ENCODE measurements at places on chromosomes 7 and 10.

GRCh38 chr10:35540296-35541164 is 64.6 kb upstream of the GJD4 start:
- no peak for DNase-seq

GRCh38 chr10:34433241-34434076 is 381.6 kb downstream of the PARD3 start:
- DNase-seq: peak; percentile 54

DNA sequence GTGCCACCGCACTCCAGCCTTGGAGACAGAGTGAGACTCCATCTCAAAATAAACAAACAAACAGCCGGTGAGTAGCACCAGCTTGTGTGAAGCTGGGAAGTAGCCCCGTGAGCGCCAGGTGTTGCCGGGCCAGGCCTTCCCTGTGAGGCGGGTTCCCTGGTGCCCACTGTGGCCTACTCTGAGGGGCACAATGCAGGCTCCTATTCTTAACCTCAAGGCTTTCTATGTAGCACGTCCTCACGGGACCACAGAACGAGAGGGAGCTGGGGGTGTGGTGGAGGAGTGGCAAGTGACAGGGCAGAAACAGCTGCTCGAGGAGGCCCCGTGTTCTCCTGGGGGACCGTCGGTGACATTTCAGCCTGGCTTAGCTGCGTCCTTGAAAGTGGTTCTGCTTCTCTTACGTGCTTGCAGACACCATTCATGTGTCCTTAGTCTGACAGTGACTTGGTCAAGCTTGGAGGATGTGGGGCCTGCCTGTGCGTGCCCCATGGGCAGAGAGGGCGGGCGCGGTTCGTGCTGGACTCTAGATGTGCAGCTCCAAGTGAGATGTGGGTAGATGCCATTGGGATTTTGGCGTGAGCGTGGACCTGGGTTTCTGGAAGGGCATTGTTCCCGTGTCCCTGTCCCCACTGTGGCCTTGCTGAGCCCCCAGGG is 116.6 kb downstream of the NKX6-2 start:
- no peak for DNase-seq

GRCh38 chr7:30117896-30118295 is 16.9 kb upstream of the MTURN start:
- DNase-seq: no peak

GRCh38 chr10:126670895-126671261 is 385 bp upstream of the C10orf90 start:
- DNase-seq: no peak

- no peak for DNase-seq
These were observed 37.6 kb downstream of the GRM8 start for GRCh38 chr7:127214956-127215718.

GRCh38 chr10:112562809-112563663 is 116.0 kb downstream of the VTI1A start:
- DNase-seq: no peak

DNA sequence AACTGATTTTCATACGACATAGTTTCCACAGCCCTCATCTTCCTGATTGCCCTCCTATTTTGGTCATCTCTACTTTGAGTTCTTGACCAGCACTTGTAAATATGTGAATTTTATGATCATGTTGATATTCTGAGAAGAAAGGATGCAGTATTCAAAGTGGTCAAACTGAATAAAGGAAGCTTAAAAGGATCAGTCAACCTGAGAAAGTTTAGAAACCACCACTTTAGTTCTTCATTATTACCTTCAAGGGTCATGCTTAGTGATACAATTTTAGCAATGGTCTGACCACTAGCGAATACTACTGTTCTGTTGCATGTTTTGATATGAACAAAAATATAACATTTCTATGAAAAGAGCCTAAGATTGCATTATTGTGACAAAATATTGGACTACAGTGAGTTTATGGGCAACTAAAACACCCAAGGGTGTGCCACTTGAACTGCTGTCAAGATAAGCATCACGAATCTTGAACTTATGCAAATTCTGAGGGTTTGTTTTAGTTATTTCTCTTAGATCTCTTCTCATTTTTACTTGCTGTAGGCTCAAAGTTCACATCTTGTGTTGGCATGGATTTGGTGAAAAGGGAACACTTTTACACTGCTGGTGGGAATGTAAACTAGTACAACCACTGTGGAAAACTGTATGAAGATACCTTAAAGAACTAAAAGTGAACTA is 247.7 kb downstream of the IPMK start:
- DNase-seq: no peak

- DNase-seq: no peak
These were observed 26.5 kb upstream of the BET1 start for GRCh38 chr7:94030634-94031033.

- no peak for DNase-seq
These were observed 145.1 kb downstream of the JMJD1C start for GRCh38 chr10:63320683-63321082.

DNA sequence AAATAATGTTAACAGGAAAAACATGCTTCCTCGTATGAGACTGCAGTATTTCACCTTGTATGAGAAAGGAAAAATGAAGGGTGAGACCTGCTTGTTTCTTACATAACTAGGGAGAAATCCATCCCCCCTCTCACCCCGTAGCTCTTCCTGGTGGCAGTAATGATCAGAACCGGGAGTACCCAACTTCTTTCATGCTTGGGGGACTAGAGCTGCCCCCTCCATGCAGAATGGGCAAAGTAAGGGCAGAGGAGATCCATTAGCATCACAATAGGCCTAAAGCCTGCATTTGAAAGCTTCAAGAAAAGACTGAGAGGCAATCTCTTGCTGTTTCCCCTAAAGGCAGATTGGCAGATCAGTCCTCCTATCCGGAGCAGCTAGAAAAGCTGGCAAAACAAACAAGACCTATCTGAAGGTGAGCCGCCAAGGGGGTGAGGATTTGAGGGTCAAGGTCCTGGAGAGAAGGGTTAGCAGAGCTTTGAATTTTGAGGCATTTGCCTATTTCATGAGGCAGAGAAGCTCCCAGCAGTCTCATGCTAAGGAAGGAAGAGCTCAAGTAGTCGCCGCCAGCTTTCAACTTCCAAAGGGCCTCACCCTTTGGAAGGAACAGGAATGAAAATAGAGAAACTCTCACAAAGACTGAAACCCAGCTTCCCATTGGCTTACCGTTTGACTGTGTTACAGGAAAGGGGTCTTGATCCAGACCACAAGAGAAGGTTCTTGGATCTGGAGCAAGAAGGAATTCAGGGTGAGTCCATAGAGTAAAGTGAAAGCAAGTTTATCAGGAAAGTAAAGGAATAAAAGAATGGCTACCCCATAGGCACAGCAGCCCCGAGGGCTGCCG is 36.2 kb downstream of the BAG3 start:
- DNase-seq: no peak

GRCh38 chr7:116806046-116806944 is 56.1 kb upstream of the CAPZA2 start:
- no peak for DNase-seq

GRCh38 chr7:114939484-114940097 is 17.7 kb downstream of the MDFIC start:
- no peak for DNase-seq

DNA sequence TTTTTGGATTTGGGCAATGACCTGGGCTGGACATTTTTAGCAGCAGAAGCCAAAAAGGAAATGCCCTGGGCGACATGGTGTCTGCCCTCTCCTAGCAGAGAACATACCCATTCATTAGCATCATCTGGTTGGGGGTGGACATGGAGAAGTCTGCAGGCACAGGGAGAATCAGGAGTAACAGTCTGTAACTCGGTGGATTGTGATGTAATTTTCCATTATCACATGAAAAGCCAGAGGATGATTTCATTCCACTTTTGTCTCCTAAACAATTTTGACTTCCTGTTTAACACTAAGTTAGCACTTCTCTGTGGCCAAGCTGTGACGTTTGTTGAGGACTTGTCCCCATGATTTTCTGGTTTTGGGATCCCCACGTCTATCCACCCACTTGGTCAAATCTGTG is 153.8 kb upstream of the HABP2 start:
- no peak for DNase-seq

DNA sequence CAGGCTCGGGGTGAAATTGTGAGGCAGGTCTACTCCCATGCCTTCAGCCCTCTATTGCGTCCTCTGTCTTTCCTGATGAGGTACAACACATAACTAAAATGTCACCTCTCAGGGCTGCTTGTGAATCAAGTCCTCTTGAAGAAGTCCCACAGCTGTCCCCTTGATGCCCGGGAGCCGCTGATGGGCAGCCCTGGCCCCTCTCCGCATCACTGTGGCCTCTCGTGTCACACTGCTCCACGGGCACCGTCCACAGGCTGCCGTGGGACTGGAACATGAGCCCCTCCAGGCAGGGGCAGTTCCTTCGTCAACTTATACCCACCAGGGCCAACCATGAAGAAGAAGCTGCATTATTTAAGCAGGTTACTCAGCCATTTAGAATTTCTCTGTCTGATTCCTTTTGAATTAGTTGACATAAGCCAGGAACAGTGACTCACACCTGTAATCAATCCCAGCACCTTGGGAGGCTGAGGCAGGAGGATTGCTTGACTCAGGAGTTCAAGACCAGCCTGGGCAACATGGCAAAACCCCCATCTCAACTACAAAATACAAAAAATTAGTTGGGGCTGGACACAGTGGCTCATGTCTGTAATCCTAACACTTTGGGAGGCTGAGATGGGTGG is 58.5 kb upstream of the UBE3C start:
- DNase-seq: no peak

DNA sequence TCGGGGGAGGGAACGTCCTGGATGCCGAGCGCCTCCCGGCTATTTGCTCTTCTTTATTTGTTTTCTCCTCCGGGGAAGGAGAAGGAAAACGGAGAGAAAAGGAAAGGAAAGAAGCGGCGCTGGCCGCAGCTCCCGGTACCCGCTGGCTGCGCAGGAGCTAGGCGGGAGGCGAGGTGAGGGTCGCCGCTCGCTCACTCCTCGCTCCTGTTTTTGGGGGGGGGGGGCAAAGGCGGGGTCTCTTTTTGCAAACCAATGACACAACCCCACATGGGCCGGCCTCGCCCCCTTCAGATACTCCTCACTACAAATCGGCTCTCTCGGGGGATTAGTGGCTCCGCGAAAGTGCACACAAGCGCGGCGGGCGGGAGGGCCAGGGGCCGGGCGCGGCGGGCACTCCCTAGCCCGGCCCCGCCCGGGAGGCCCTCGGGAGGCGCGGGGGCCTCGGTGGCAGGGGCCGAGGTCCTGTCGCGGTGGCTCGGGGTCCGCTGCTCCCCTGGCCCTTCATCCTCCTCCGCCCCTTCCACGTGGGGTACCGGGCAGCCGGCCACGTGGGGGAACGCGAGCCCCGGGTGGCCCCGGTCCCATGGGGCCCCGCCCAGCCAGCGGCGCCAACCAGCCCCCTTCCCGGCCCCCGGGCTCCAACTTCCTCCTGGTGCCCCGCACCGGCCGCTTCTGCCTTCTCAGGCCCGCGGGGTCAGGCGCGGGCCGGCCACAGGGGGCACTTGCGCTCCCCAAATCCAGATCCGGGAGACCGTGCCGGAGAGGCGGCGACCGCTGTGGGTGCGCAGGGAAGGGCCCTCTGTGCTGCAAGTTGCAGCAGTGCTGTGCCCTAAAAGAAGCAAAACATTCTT is 718 bp upstream of the CTBP2 start:
- peak; percentile 89 for DNase-seq

- DNase-seq: peak; percentile 29
These were observed 7.9 kb downstream of the HSPB1 start for GRCh38 chr7:76310102-76310957.

- no peak for DNase-seq
These were observed 7.9 kb upstream of the SEPTIN7 start for GRCh38 chr7:35792873-35793489.

- no peak for DNase-seq
These were observed 85.9 kb downstream of the ELFN1 start for GRCh38 chr7:1755783-1756625.

DNA sequence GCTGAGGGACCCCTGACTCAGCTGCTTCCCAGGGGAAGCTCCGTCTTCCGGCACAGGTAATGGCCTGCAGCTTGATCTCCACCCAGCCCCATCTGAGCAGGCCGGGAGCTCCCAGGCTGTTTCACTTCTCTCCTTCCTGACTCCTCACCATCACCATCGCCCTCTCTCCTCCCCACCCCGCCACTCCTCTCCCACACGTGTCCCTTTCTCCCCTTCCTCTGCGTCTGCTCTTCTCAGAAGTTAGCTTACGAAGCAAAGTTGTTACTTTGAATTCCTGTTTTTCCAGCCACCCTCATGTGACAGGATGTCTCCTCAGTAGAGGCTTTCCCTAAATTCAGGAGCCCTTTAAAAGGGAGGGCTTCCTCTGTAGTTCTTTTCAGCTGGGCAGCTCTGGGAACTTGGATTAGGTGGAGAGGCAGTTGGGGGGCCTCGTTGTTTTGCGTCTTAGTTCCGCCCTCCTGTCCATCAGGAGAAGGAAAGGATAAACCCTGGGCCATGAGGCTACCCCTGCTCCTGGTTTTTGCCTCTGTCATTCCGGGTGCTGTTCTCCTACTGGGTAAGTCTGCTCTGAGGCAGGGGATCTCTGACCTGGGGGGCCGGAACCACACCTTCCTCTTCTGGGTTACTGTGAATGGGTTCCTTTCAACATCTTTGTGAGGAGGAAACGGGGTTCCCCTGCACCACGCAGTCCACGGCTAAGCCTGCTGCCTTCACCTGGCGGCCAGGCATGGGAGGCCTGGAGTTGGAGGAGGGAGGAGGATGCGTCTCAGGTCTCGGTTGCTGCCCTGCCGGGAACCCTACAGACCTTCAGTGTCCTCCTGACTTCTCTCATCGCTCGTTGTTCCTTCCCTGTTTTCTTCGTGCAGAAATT is at the start of gene MRC1:
MRC1 (plus strand) TSS at position 378 of the 871 bp plus-strand sequence; CDS start at position 496, 118 bp downstream.
- DNase-seq: no peak

GRCh38 chr7:4103352-4104091 is 578.6 kb upstream of the FOXK1 start:
- peak; percentile 75 for DNase-seq

- DNase-seq: no peak
These were observed 42.2 kb downstream of the BMPR1A start for GRCh38 chr10:86798611-86799010.

DNA sequence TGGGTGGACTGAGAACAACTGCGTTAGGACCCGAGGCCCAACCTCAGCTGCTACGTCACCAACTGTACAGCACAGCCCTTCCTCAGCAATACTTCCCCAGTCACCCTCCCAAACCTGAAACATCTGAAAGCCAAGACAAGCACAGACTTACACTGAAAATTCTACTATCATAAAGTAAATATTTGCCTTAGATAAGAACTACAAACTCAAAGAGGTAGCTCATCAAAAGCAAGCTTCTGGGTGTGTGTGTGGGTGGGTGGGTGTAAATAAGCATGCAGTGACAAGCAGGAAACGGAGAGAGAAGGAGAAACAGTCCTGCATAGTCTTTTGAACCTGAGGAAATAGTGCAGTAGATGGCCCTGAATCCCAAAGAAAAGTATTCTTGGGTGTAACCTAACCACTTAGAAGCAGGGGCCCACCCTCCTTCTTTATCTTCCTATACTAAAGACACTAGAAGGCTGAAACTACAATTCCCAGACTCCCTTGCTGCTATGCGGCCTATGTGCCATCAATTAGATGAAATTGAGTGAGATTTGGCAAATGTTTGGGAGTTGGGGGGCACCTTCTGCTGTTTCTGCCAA is 18.7 kb downstream of the SLC25A13 start:
- no peak for DNase-seq
